Ureter (tissue), 1 donor: ENCODE measurements at places on chromosomes 6 and 20.

DNA sequence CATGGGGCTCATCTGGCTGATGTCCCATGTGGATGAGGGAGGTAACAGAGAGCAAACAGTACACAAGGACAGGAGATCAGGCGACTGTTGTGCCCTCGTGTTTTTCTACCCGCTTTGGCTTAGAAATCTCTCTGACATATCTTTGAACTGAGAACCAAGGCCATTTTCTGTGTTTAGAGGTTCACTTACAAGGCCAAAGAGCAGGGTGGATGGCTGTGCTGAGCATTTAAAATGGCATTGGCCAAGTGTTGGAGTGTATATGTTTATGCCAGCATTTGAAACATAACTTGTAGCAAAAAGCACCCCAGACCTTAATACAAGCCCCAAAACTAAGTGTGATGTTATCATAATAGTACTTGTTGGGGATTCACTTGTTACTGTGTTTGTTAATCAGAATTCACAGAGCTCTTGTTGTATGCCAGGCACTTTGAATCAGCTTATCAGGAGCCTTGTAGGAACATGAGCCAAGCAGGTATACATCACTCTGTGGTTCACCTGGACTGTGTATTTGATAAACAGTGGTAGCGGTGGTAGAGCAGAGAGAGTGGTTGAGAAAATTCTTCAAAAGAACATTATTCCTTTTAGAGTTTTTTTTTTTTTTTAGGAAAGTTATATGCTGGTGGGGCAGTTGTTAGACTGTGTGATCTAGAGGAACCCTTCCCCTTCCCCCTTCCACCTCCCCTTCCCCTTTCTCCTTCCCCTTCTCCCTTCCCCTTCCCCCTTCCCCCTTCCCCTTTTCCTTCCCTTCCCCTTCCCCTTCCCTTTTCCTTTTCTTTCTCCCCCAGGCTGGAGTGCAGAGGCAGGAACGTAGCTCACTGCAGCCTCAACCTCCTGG is 71.3 kb downstream of the ATRN start:
- no peak for DNase-seq

DNA sequence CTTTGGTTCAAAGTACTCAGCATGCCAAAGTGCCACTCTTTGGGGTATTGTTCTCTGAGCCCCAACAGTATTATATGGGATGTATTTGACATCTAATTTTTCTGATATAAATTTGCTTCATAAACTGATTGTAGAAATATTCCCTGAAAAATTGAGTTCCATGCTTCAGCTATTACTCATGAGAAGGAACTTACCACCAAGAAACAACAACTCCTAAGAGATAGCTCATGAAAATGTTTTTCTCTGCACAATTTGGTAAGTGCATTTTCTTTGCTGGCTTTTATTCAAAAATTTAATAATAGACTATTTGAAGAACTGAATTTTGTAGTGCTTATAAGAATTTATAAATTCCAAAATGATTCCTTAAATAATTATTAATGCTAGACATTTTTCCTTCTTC is 12.8 kb upstream of the TPD52L1 start:
- DNase-seq: no peak

- no peak for DNase-seq
Observed at GRCh38 chr6:33677143-33677660, 34.3 kb downstream of the UQCC2 start.

DNA sequence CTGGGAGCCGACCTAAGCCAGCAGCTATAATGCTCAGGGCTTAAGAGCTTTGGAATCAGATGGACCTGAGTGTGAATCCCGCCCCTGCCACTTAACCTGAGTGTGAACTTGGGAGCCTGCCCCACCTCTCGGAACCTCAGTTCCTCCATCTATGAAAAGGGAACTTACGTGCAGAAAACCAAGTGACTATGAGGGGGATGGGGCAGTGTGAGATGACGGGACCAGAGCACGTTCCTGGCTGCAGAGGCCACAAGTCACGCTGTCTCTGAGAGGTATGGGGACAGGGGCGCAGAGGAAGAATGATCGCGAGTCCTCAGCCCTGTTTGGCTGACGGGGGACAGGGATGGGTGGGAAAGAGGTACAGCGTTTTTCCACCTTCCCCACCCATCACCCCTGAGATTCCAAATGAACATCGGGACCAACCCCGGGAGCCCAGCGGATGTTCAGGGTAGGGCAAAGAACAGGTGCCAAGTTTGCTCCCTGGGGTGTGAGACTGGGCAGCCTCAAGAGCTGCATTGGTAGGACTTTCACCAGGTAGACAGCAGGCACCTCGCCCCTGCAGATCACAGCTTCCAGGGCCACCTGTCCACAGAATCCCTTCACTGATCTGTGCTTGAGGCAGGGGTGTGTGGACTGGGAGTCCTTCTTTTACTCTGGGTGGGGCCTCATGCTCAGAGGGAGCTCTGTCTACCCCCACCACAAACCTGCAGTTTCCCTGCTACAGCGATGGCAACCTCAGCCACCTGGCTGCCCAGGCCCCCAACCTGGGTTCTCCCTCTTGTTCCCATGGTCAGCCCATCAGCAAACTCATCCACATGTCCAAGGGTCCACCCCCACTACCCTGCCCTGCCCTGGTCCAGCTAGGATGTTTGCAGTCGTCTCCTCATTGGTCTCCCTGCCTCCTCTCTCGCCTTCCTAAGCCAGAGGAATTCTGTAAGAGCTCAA is 85.8 kb downstream of the CEBPB start:
- no peak for DNase-seq

- no peak for DNase-seq
Observed at GRCh38 chr20:24834310-24834709, 114.8 kb upstream of the CST7 start.

DNA sequence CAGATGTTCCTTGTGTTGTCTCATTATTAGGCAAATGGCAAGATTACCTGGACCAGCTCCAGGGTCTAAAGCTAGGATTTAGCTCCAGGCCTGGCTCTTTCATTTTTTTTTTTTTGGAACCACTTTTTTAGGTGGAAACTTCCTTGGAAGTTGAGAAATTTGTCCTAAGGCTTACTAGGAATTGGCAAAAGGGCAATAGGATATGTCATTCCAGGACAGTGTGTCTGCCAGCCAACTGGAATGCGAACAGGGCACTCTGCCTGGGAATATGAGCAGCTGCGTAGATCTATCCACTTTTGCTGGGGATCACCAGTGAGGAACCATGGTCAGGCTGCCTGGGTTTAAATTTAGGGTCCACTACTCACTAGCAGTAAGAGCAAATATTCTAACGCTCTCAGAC is 304.0 kb downstream of the TSHZ2 start:
- DNase-seq: no peak

DNA sequence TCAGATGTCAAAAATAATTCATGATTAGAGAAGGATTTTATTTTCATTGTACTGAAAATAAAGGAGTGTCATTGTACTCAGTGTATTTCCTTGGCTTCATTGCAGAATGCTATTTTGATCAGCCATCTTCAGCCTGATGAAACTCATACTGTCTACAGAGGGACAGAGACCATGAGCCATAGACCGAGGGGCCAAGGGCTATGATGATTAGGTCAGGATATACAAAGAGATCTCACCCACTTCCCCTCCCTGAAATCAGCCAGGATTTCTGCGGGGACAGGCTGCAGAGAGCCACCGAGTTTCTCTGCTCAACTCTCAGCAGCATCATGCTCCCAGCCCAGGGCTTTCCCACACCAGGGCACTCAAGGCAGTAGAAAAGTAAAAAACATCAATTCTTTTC is 47.0 kb downstream of the ALDH8A1 start:
- DNase-seq: no peak

- DNase-seq: no peak
Observed at GRCh38 chr20:37562695-37563480, 35.2 kb upstream of the BLCAP start.

DNA sequence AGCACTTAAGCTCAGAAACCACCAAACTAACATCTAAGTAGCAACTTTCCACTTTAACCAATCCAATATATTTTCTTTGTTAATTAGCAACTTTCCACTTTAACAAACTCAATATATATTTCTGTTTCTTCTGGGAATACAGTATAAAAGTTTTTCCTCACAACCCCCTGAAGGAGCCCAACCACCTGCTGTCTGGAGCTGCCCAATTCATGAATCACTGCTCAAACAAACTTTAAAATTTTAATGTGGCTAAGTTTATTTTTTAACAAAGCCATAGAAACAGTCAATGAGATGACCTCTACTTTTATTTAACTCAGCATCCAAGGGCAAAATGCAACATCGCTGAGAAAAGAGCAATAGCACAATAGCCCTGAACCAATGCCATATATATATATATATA is 500.1 kb downstream of the EPM2A start:
- DNase-seq: no peak

GRCh38 chr6:18347021-18347577 is 40.1 kb upstream of the RNF144B start:
- DNase-seq: no peak

- no peak for DNase-seq
Observed at GRCh38 chr20:23362392-23363256, 642 bp downstream of the GZF1 start.

- no peak for DNase-seq
Observed at GRCh38 chr6:84731401-84731800, 33.0 kb downstream of the TBX18 start.

DNA sequence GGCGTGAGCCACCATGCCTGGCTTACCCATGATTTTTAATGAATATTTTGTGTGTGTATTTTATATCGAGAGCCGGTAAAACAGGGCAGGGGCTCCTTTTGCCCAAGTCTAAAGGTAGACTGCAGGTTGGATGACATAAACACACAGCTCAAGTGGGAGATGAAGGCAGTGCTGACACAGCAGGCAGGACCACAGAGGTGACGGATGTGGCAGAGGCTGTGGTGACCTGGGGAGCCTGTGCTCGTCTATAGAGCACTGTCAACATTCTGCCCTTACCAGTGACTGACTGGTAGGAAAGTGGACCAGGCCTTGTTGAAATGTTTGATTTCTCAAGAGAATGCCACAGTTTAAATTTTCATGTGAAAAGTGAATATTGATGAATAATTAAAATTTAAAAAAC is 137.5 kb downstream of the ZFP64 start:
- no peak for DNase-seq

DNA sequence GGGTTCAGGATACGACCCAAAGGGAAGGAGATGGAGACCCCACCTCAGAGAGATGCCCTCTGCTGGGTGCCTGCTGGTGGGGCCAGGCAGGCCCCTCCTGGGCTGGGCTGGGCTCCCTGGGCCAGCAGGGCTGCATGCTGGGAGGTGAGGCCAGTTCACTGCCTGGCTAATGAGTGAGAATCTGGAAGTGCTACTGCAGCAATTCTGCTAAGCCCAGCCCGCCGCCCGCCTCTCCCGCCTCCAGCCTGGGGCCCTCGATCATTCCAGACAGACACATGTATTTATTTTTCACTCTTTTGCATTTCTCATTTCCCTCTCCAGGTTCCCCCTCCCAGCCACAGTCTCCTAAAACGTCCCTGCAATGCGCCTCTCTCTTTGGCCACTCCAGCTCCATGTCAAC is 79.6 kb downstream of the CDH22 start:
- DNase-seq: no peak

GRCh38 chr20:40979247-40979646 is 49.4 kb upstream of the TOP1 start:
- no peak for DNase-seq

DNA sequence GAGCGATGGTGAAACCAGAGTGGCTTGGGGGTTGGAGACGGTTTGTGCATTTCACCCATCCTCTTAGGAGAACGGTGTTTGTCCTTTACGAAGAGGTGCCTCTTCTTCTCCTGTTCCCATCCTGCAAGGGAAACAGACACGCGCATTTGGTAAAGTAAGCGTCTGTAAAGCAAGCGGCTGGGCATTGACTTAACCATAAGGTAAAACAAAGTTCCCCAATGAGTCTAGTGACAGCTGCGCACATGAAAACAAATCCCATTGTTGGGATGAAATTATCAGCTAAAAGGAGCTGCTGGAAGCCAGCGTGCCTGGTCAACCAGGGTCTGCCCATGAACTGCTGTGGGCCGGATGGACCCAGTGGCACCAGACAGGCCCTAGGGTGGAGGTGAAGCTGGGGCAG is 5.8 kb downstream of the BHLHE23 start:
- DNase-seq: no peak

GRCh38 chr6:154001494-154002285 is 37.4 kb upstream of the OPRM1 start:
- DNase-seq: no peak

GRCh38 chr20:62493253-62493885 is 17.6 kb upstream of the GATA5 start:
- no peak for DNase-seq

DNA sequence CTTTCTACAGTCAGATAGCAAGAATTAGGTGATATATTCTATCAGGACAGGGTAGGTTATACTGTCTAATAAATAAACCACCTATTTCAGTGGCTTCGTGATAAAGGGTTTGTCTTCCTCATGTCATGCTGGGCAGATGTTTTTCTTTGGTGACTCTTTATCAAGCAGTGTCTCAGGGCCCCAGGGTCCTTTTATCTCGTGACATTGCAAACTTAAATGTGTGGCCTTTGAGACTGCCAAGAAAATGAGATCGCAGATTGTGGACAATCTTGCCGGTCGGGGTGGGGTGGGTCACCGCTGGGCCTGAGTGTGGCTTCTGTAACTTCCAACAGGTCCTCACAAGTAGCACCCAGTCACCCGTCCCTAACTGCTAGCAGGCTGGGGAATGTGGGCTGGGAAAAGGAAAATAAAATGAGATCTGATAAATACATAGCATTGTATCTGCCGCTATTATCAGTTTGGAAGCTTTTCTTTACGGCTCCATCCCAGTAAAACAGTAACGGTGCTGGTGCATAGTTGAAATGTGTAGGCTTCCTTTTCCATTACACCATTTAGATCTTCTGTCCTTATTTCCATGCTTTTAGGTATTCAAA is 50.5 kb upstream of the BMP6 start:
- no peak for DNase-seq

- DNase-seq: no peak
Observed at GRCh38 chr20:46683011-46683667, 6.1 kb downstream of the TP53RK start.

GRCh38 chr6:143482593-143482992 is 28.9 kb downstream of the FUCA2 start:
- DNase-seq: no peak

DNA sequence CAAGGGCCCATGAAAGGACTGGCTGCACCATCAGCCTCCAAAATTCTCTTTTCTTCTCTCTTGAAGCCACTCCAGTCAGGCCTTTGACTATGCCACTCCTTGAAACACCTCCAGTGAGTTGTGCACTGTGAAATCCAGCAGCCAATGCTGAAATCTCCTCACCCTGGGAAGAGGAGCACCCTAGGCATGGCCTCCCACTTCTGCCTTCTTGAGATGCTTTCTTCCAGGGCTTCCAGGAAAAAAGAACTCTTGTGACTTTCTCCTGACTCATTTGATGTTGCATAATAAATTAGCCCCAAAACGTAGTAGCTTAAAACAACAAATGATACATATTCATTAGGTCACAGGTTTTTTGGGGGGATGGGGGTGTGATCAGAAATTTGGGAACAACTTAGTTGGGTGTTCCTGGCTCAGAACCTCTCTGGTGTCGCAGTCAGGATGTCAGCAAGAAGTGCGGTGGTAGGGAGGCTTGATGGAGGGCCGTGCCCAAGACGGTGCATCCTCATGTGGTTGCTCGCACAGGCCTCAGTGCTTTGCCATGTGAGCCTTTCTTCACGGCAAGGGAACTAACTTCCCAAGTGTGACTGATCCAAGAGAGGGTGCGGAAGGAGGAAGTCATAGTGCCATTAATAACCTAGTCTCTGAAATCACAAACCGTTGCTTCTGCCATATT is 12.1 kb downstream of the NCR2 start:
- no peak for DNase-seq
